Activated CD4-positive, CD25-positive, alpha-beta regulatory T cell treated with anti-CD3 and anti-CD28 coated beads, Interleukin-2, amount 50 U/mL, for 24 hours (primary cell): ENCODE measurements at places on chromosomes 16 and 17.
A peak's percentile ranks its signal among the peaks of the same experiment; 100 is the strongest.

DNA sequence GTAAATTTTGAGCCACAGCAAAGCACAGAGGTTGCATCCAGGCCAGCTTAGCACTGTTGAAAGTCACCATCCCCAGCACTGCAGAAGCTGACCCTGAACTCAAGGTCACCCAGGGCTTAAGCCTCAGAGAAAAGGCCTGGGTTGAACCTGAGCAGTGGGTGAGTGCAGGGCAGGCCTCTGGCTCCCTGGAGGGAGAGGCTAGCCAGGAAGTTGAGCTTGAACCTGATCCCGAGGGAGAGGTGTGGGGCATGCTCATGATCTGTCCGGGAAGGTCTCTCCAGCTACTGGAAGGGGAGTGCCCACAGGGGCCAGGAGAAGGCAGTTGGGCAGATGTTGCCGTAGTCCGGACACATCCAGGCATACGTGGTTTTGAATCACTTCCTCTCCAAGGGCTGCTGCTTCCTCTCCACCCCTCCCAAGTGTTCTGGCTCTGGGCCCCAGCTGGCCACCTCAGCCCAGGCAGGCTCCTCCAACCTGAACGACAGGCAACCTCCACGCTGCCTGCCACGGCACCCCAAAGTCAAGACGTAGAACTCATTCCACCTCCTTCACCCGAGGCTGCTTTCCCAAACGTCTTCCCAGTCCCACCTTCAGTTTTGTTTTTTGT lies 18.4 kb downstream of the CARHSP1 start:
- ATAC-seq: no peak

DNA sequence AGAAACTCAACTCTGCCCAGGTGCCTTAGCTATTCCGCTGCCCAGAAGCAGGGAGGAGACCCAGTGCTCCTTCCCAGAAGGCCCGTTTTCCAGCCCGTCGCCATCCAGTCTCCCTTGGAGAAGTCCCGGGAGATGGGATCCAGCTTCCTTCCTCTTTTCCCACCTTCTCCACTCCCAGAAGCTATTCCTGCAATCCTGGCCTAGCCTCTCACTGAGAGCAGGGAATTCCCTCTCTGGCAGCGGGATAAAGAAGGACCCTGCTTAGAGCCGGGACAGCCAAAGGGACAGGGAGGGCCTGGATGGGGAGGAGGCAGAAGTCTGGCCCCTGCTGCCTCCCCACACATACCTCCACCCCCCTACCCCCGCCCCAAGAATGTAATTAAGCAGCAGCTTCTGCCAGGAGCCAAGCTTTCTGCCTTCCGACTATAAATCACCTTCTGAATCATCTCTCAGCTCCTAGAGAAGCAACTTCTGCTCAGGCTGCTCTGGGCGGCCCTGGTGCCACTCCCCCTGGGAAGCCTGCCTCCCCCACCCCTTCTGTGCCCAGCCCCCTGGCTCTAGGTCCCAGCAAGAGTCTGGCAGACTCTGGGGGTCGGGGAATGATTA lies 6.4 kb downstream of the WNT3 start:
- no peak for ATAC-seq

DNA sequence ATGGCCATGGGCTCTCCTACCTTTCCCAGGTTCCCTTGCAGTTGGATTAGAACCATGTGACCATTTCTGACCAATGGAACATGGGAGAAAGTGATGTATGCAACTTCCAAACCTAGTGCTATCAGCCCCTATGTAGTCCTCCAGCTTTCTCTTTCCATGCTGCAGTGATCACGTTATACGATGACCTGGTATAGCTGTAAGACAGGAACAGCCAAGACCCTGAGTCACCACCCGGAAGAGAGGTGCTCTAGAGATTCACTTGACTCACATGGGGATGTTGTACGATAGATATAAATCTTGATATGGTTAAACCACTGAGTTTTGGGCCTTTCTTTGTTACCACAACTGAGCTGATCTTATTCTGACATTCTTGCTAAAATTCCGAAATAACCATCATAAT lies 65.1 kb downstream of the NOG start:
- peak; percentile 52 for ATAC-seq

- no peak for ATAC-seq
Measured at GRCh38 chr16:89495121-89495520, 4.8 kb upstream of the ANKRD11 start.

GRCh38 chr17:3471599-3471998 lies at the start of gene SPATA22:
Gene SPATA22, minus strand, starts transcription at chr17:3471819. Its CDS starts 2,494 bp downstream, at chr17:3469325.
- ATAC-seq: no peak

GRCh38 chr16:84117494-84117843 lies 727 bp upstream of the MBTPS1 start:
- no peak for ATAC-seq

- no peak for ATAC-seq
Measured at GRCh38 chr16:1184156-1184868, 31.4 kb downstream of the CACNA1H start.

GRCh38 chr17:7283471-7284216 lies 2.1 kb downstream of the SLC2A4 start:
- ATAC-seq: no peak

DNA sequence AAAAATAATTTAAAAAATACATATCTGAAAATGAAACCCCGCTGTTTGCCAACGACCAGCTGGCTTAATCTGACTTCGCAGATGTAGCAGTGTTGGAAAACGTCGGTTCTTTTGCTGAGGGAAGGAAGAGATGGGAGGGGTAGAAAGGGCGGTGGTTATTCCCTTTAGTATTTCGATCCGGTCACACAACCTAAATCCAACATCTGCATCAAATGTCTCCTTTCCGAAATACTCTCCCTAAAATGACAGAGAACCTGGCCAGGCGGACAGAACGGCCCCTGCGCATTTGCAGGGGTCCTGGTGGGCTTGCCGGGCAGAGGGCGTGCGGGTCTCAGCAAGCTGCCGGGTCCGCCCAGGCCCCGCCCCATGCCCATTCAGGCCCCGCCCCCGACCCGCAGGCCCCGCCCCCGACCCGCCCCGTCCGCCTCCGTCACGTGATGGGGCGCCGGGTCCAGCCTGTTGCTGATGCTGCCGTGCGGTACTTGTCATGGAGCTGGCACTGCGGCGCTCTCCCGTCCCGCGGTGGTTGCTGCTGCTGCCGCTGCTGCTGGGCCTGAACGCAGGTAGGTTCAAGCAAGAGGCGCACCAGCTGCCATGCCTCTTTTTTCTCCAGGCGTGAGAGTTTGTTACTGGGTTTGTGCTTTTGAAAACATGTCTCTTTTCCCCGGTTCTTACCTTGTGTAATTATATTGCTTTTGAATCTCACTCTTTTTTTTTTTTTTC lies at the start of gene SCPEP1:
TSS of gene SCPEP1 (plus strand) at position 459 of the 723 bp plus-strand sequence. CDS start at position 488, 29 bp downstream.
- peak; percentile 97 for ATAC-seq

DNA sequence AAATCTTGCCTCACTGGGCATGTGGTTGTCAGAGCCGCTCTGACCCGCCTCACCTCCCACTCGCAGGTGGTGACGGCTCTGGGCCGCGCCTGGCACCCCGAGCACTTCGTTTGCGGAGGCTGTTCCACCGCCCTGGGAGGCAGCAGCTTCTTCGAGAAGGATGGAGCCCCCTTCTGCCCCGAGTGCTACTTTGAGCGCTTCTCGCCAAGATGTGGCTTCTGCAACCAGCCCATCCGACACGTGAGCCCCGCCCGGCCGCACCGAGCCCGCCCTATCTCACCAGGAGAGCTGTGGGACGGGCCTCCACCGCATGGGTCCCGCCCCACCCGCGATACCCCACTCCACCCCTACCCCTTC lies 4.0 kb downstream of the TGFB1I1 start:
- ATAC-seq: no peak

DNA sequence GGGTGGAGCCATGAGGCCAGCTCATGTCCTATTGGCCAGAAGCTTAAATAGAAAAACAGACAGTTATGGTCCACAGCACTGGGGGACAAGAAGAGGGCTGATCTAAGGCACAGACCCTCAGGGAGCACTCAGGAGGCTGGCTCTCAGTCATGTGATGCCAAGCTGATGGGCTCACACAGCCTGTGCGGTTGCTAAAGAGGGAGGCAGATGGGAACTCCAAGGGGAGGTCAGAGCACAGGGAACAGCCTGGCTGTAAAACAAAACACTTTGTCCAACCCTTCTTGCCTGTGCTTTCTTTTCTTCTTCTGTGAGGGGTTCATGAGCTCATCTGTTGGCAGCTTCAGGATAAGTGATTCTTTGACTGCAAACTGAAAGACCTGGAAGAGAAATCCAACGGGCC lies 27.2 kb downstream of the CNTNAP1 start:
- no peak for ATAC-seq

DNA sequence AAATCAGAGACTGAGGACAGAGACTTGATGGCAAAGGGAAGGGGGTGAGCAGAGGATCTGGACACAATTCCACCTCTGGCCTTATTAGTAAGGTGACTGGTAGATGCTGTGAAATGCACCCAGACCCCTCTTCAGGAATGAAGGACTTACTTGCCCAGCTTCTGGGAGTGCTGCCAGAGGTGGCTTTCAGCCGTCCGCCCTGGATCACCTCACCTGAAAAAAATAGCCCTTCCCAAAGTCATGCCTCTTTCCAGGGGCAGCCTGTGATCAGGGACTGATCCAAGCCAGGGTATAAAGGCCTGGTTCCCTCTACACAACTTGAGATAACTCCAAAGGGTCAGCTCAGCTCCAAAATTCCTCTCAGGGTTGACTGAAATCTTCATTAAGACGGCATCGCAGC lies 20.4 kb upstream of the TMEM220 start:
- ATAC-seq: no peak

DNA sequence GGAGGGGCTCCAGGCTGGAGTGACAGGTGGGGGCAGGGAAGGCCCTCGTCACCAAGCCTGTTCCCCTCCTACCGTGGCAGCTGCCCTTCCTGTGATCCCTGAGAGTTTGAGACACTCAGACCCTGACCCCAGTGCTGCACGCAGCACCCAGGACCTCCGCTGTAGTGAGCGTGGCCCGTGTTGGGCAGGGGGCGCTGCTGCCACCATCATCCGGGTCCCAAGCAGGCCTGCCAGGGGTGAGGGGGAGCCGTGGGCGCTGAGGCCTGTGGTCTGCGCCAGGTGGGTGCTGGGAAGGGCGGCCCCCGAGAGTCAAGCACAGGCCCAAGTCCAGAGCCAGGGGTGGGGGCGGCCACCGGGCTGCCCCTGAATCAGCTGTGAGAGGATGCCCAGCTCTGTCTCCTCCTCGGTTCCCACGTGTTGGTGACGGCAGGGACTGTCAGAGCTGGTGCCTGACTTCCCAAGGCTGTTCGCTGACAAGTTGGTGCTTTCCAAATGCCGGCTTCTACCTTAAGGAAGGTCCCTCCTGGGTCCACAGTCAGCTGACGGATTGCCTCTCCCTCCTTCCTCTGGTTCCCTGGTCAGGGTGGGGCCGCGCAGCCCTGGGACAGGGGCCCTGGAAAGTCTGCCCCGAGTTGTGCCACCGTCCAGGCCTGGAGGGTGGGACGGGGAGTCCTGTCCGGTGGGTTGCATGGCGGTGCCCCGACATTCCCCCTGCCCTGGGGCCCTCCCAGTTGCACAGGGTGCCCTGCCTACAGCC lies 31.1 kb downstream of the TPSG1 start:
- no peak for ATAC-seq

DNA sequence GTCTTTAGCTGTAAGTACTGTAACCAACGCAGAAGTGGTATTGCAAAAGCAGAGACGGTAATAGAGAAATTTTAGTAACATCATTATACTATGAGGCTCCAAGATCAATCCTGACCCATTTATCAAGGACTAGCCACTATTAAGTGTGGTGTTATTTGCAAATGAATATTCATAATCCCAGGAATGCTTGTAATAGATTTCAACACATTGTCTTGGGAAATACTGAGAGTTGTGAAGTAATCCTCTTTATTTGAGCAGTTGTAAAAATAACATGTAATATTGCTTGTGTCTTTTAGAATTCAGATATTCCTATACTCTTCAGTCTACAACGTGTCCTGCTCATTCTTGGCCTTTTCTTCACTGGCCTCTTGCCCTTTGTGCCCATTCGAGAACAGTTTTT lies 46.4 kb downstream of the GDPD1 start:
- ATAC-seq: no peak

GRCh38 chr17:73290399-73291259 lies 21.2 kb downstream of the CDC42EP4 start:
- ATAC-seq: no peak
